MM.1S (cell line): ENCODE measurements at places on chromosomes 11 and 22.

DNA sequence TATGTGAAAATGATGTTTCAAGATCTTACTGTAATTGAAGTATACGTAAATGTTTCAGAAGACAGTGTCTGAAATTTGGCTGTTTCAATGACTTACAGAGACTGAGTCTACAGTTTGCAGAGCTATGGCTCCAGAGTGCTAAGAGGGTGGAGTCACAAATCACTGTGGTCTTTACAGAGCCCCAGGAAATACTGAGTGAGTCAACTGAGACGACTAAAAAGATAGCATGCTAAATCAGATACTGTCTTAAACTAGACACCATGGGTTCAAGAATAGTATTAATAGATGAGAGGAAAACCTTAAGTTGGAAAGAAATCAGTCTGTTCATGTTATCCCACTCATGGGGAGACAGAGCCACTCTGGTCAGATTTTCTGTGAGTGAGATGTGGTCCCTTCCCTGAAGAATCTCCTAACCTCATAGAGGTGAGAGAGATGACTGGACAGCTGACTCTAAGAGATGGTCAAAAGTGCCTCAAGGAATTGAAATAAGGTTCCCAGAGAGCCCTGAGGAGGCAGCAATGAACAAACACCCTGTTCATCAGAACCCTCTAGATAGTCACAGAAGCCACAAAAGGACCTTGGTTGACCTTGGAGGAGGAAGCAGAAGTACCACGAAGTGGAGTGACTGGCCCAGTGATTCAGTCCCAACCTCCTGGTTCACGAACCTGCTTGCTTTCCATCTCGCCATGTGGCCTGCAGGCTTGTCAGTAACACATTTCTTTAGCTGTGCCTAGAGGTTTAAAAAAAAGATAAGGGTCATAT lies 30.2 kb downstream of the C11orf91 start:
- DNase-seq = no peak

DNA sequence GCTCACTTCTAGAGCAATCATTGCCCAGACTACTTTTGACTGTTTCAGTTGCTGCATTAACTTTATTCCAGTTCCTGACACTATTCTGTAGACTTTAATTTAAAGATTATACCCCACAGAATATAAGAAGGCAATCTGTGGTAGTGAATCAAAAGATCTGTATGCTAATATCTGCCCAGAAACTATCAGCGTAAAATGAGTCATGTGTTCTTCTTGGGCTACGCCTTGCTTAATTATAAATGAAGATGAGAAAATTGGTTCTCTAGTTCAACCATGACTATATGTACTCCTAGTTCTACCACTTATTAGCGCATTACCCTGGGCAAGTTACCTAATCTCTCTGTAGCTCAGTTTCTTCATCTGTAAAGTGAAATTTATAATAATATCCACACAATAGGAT lies 128.5 kb downstream of the CWF19L2 start:
- no peak for DNase-seq

GRCh38 chr11:133897331-133897650 lies 52.0 kb upstream of the SPATA19 start:
- DNase-seq = no peak

DNA sequence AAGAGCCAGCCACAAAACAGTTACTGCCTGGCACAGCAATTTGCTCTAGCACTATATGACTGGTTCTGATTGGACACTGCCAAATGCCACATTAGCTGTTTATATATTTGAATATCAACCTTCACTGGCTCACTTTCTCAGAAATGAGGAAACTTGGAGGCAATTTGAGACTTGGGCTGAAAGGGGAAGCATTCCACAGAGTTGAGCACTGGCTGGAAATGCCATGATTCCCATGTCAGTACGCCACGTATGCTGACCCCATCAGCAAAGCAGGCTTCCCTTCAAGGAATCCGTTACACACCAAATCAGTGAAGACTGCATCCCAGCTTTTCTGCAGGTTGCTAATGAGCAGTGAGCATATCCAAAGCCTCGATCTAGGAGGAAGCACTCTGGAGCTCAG lies 34.7 kb downstream of the GALNT18 start:
- no peak for DNase-seq

DNA sequence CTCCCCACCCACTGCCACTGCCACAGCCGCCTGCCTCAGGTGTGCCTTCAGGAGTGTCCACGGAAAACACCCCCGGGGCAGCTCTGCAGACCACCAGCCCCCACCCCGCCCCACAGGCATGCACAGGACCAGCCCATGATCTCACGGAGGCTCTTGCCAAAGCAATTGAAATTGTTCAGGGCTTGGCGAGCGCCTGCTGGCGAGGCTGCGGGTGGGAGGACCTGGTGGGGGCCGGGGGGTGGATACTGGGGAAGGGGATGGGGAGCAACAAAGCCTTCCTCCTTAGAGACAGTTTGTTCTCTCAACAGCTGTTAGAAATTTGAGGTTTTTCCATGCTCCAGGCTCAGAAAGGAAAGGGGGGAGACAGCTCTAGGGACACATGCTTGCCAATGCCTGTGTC lies 274.7 kb downstream of the MN1 start:
- no peak for DNase-seq

DNA sequence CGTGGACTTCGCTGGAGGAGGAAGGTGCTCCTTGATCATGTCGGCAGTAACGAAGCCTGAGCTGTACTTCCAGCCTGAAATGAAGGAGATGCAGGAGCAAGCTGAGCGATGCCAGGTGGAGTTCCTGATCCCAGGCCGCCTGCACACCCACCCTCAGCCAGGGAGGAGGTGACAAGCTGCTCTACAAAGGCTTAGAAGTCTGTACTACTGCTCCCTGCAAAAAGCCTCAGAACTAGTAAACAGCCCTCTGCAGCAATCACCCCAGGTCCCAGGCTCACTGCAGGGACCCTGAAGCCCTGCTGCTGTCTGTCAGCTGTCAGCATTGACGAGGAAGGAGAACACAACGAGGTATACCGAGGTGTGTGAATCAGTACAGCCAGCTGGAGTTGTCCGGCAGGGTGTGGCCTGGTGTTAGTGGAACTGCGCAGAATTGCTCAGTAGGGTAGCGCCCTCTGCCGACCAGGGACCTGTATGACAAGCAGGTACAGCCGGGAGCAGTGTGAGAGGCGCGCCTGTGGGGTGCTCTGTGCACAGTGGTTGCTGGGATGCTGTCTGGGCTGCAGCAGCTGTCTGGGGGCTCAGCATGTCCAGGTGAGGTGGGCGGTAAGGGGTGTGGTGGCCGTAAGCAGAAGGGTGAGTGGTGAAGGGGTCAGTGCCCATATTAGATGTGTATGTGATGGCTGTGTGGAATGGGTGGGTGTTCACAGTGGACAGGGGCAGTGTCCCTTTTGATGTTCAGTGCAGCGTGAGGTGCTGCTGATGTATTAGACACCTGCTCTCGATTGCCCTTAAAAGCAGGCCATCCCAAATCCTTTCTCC lies 7.6 kb downstream of the CYB5R2 start:
- DNase-seq = peak; percentile 82

GRCh38 chr22:46065691-46066454 lies 84.5 kb upstream of the PPARA start:
- no peak for DNase-seq

DNA sequence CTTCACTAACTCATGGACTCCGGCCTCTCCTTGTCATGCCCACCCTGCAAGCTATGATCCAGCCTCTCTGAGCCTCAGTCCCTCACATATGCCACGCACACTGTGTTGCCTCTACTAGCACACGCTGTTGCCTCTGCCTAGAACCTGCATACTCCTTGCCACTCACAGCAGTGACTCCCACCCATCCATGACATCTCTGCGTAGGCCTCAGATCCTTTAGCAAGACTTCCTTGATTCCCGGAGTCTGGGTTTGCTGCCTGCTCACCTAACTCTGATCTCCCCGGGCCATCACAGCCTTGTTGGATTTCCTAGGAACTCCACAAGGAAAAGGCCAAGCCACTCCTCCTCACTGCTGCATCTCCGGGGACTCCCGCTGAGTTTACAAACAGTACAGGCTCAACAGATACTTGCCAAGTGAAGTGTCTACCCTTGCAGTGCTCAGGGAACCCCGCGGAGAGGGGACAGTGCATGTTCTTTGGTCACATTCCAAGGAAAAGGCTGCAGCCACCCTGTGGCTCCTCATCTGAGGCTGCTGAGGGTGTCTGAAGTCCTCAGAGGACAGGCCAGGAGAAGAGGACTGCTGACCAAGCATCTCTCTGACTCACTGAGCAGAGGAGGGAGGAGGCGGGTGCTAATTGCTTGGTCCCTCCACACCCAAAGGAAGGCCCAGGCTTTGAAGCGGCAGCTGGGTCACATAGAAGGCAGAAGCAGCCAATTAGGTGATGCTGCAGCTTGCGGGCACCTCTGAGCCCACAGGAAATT lies 42.4 kb upstream of the NAV2 start:
- no peak for DNase-seq

- no peak for DNase-seq
Observed at GRCh38 chr11:127224276-127224675, 223.7 kb upstream of the KIRREL3 start.

- no peak for DNase-seq
Observed at GRCh38 chr22:38204784-38205183, 3.0 kb downstream of the MAFF start.

DNA sequence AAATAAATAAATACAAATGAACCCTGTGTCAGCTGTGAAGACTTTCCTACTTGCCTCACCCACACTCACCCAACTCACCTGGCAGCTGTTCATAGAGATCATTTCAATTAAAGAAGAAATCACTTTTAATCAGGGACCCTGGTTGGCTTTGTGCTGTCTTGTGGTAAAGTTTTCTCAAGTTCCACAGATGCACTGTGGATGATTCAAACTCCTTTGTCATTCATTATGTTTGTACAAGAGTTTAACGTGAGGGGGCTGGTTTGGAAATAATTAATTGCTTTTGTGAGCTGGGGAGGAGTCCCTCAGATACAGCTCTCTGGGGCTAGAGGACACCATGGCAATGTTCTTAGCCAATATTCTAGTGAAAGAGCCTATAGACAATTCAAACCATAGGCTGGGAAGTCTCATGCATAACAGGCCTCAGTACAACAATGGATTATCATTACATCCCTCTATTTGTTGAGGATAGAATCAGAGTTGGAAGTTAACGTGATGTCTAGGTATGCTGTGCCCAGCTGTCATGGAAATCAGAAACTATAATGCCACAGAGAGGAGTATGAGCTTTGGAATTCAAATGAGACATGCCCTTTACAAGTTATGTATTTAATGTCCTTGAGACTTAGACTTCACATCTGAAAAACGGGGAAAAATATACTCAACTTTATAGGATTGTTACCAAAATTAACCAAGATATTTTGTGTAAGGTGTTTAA lies 698.5 kb downstream of the KCNA4 start:
- no peak for DNase-seq

GRCh38 chr11:87368151-87368550 lies 330.4 kb downstream of the TMEM135 start:
- no peak for DNase-seq

- no peak for DNase-seq
Observed at GRCh38 chr11:12552692-12553091, 121.5 kb upstream of the TEAD1 start.

DNA sequence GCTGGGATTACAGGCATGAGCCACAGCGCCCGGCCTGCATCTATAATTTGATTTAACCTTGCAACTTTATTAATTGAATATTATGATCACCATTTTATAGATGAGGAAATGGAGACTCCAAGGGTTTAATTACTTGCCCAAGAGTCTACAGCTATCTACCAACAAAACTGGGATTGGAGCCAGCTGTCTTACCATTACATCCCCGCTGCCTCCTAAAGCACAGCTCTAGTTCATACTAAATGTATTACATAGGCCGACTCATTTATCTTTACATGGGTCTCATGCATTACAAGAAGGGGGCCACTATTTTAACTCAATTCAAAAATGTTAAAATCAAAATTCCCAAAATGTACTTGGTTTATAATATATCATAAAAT lies 14.1 kb upstream of the TMA7B start:
- DNase-seq = no peak

GRCh38 chr22:48090332-48090672 lies 1327.9 kb downstream of the TBC1D22A start:
- DNase-seq = no peak

GRCh38 chr11:113553235-113553634 lies 78.0 kb upstream of the DRD2 start:
- no peak for DNase-seq

GRCh38 chr11:129192150-129192549 lies at the start of gene ARHGAP32:
TSS of gene ARHGAP32 (minus strand) at chr11:129192325. CDS start at chr11:129192198, 127 bp downstream.
- no peak for DNase-seq

GRCh38 chr11:20015529-20016427 lies 144.5 kb downstream of the DBX1 start:
- no peak for DNase-seq

GRCh38 chr11:102911758-102912481 lies 37.1 kb upstream of the MMP12 start:
- no peak for DNase-seq

GRCh38 chr22:39087881-39088684 lies 9.0 kb upstream of the APOBEC3H start:
- no peak for DNase-seq

DNA sequence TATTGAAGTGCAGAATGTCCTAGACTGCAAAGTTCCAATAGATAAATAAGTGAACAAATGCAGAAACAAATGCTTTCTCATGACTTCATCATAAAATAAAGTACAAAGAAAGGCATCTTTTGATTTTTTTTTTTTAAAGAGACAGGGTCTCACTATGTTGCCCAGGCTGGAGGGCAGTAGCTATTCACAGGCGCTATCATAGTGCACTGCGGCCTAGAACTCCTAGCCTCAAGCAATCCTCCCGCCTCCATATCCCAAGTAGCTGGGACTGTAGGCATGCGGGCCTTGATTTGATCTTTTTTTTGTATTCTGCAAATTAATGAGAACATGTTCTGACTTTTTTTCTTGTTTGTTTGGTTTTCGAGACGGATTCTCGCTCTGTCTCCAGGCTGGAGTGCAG lies 2.4 kb downstream of the ARCN1 start:
- DNase-seq = no peak

DNA sequence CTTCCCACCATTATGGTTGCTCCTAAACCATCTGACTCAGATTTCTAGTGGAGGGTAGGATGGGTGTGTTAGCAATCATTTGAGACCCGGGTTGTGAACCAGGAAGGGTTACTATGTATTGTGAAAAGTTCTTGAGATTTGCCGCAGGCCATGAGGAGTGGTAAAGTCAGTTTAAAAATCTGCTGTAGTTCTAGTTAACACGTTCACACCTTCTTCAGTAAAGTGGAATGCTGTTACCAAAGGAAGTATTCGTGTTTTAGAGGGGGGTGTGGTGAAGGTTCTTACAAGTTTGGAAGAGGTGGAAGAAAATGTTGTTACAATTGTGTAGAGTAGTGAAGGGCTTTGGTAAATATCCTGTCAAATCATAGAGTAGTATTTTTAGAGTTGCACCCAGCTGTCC lies 2.6 kb downstream of the MTMR3 start:
- no peak for DNase-seq

- no peak for DNase-seq
Observed at GRCh38 chr22:23033116-23033905, 37.0 kb upstream of the GNAZ start.

DNA sequence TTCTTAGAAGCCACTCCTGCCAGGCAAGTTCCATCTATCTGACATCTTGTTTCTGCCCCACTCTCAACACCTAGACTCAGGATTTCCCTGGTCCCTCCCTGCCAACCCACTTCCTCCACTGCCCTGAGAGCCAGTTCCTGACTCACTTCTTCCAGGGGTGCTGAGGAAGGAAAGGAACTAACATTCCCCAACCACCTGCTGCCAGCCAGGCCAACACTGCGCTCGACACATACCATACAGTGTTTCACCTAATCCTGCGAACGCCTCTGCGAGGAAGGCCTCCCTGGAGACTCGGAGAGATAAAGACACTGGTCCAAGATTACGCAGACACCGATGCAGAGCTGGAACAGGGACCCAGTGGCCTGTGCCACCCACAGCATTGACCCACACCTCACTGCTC lies 40.2 kb downstream of the MICAL3 start:
- DNase-seq = no peak

GRCh38 chr11:98300719-98301118 lies 720.0 kb upstream of the CNTN5 start:
- no peak for DNase-seq
